A172 (cell line): ENCODE measurements at places on chromosomes 3 and 15.

DNA sequence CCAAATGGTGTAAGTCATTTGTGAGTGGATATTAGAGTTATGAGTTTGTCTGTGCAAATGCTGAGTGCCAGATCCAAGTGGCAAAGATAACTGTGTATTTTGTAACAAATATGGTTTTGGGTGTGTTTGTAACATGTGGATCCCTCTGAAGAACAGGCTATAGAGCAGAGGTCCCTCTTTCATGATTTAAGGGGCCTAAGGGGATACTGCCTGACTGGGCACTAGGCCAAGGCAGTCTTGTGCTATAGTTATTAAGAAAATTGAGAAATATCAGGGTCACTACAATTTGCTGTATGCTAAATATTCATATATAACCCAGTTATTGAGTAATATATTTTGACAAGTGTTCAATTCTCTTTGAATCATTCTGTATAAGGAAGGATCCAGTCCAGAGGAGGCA lies 555.6 kb upstream of the RGMA start:
- no peak for DNase-seq

DNA sequence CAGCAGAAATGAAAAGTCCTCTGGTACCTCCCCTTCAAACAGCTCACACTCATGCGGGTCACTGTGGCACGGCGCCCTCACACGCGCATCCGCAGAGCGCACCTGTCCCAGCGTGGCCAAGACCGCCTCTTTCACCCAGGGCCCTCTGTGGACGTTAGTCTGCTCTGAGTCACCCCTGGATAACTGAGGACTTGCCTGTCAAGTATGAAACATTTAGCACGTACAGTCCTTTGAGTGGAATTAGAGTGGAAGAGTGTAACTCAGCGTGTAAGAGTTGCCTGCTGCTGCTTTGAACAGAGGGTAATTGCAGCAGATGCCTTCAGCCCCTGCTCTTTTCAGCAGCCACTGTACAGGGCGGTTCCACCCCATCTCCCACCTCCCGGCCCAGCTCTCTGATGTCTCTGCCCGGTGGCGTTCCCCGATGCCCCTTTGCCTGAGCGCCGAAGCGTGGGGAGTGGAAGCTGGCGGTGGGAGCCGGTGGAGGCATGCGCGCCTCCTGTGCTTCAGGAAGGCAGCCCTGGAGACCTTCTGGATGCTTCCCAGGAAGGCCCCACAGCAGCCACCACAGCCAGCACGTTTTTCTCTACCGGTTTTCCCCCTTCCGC lies 23.0 kb downstream of the CPN2 start:
- DNase-seq, result peak; percentile 77

- peak; percentile 10 for DNase-seq
Measured at GRCh38 chr15:84749111-84749991, 959 bp downstream of the ZNF592 start.

GRCh38 chr15:78208887-78209645 lies 25.3 kb downstream of the ACSBG1 start:
- DNase-seq, result no peak

GRCh38 chr3:4656059-4656458 lies 162.9 kb downstream of the ITPR1 start:
- DNase-seq, result peak; percentile 69

DNA sequence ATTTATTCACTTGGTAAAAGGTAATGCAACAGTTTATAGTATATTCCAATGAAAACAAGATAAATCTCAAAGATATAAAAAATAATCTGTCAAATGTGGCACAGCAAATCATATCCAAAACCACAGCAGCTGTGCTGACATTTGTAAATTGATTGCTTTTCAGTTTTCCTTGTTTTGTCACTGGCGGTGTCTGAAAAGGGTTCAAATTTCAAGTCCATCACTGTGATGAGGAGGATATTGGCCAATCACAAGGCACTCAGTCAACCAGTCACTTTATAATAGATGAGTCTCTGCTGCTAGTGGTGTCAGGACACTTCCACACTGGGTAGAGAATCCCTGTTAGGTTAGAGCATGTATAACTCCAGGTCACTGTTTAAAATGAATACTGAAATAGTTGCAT lies 154.8 kb downstream of the SLC9A9 start:
- DNase-seq, result no peak

DNA sequence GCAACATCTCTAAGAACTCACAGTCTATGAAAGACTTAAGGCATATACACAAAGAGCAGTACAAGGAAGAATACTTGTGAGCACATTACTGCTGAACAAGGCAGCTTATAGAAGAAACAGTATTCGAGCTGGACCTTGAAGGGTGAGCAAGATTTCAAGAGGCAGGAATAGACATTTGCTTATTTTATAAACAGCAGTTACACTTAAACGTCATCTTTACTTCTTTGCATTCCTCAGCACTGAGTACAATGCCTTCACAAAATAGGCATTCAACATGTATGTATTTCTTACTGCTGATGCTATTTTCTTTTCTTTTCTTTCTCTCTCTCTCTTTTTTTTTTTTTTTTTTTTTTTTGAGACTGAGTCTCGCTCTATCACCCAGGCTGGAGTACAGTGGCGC lies 205.8 kb downstream of the ZIC4 start:
- no peak for DNase-seq
